RKO (cell line): ENCODE measurements at places on chromosomes 4 and X.

GRCh38 chr4:88765729-88766128 lies 68.1 kb upstream of the NAP1L5 start:
- peak; percentile 79 for DNase-seq

DNA sequence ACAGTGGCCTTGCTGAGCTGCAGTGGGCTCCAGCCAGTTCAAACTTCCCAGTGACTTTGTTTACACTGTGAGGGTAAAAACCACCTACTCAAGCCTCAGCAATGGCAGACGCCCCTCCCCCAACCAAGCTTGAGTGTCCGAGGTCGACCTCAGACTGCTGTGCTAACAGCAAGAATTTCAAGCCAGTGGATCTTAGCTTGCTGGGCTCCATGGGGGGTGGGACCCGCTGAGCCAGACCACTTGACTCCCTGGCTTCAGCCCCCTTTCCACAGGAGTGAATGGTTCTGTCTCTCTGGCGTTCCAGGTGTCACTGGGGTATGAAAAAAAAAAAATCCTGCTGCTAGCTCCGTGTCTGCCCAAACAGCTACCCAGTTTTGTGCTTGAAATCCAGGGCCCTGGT lies 168.9 kb upstream of the INTU start:
- no peak for DNase-seq

DNA sequence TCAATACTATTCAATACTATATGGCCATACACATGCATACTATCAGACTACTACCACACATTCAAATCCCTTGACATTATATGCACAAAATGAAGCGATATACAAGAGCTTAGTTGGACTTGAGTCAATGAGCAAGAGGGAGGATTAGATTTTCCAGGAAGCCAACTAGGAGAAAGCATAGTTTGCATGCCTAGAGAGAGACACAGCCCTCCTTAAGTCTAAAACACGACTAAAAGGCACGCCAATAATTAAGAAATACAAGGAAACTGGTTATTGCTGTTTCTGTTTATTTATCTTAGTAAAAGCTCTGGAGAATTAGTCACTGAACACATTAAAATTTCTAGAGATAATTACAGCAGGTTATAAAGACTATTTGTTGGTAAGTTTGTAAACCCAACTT lies 21.8 kb downstream of the MBNL3 start:
- no peak for DNase-seq

GRCh38 chrX:116236666-116237065 lies 66.1 kb downstream of the AGTR2 start:
- DNase-seq: no peak

DNA sequence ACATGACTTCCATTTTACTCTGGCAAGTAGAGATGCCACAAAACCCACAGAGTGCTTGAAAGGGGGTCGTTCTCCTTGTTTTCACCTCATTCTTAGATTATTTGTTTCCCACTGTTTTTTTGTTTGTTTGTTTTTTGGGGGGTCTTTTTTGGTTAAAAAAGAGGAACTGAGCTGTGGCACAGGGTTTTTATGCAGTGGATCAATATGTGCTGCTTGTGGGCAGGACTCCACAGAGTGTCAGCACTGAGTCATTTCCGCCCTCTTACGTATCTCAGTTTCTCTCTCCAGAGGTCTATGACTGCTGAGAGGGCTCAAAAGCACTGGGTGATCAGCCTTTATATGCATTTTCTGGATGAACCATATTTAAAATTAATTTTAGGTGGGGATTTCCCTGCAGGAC lies 268.1 kb upstream of the GRID2 start:
- DNase-seq: no peak

- no peak for DNase-seq
Measured at GRCh38 chrX:125850693-125851092, 315.4 kb downstream of the DCAF12L2 start.

- DNase-seq: no peak
Measured at GRCh38 chr4:68953056-68953596, 1.5 kb upstream of the UGT2A3 start.

DNA sequence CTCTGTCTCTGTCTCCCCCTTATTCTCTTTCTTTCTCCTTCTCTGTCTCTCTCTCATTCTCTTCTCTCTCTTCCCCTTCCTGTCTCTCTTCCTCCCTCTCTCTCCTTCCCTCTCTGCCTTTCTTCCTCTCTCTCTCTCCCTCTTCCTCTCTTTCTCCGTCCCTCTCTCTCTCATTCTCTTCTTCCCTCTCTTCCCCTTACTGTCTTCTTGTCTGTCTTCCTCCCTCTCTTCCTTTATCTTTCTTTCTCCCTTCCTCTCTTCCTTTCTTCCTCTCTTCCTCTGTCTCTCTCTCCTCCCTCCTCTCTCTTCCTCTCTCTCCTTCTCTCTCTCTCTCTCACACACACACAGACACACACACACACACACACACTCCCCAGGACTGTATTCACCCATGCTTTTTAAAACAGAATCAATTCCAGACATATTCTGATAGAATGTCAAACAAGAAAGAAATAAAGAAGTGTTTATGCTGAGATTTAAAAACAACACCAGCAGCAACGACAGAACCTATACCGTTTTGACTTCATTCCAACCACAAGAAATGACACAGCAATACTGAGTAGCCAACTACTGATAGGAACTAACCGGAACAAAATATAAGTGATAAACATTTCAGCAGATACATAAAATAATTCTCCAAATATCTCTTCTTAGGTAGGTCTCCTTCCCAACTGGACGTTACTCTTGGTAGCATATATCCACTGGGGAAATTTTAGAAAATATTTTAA lies 296.7 kb downstream of the ASMT start:
- no peak for DNase-seq

DNA sequence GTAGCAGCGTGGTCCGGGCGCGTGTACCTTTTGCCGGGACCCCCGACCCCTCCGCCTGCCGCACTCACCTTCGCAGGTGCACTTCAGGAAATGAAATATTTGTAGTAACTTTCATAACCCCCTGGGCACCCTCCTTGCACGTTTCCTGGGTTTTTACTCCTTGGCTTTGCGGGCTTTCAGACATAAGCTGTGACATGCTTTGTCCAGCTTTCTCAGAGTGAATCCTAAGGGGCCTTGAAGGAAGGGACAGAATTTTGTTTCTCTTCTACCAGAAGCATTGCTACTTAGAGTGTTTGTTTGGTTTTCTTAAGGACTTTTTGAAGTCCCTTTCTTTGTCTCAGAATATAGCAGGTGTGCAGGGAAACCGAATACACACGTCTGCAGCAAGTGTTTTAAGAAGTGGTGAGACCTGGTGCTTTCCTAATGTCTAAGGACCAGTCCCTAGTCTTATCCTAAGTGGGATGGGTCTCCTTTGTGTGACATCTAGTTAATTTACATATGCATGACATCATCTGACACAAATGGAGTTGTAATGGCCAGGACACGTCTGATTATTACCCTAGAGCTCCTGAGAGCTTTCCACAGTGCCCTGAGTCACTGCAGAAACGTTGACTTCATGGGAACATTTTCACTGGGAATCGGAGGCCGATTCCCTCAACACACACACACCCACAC lies 1.3 kb downstream of the FAM149A start:
- peak; percentile 22 for DNase-seq

DNA sequence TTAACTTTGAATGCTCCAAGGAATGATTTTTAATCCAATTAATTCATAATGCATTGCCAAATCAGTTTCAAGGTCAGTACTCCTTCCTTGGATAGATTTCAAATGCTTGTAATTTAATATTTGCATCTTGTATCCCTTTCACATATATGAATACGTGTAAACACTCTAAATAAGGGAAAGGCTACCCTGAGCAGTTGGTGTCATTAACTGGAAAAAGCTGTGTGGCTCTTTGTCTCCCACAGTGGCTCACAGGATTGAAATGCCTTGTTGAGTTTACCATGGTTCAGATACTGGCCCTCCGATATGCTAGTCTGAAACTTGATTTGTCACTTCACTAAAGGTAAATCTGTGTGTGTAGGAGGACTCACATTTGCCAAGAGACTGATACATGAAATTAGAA lies 16.7 kb upstream of the ACOT9 start:
- no peak for DNase-seq

GRCh38 chr4:24195991-24196736 lies 306.3 kb upstream of the PPARGC1A start:
- DNase-seq: no peak

DNA sequence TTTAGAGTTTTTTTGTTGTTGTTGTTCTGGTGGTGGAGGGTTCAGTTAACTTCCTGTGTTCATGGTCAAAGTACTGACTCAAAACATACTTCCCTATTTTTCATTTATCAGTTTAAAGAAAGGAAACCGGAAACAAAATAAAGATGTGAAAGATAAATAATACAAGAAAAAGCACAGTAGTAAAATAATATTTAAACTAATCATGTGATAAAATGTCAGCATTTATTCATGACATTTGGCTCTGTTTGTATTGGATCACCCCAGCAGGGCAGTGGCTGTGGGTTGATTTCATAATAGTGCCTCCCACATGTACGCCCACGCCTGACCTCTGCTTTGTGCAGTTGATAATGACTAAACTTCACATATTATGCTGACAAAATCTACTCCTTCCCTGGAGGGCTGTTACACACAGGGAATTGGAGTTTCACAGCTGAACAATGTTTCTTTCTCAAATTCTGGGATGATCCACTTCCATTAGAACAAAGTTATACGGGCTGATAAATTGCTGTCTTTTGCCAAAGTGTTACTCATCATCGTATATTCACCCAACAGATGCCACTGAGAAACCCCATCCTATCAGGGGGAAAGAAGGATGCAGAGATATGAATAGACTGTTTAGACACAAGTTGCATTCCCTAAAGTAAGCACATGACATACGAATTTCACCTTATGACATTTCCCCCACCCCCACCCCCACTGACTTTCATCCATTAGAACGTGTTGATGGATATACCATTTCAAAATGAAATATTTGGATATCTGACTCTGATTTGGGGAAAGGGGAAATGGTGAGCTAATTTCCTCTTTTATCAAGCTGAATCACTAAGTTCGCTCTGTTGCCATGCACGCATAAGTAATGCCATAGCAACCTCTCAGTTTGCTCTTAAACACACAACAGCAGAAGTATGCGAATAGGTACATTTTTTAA lies 48.3 kb downstream of the AMELX start:
- DNase-seq: peak; percentile 20

- peak; percentile 64 for DNase-seq
Measured at GRCh38 chr4:138035781-138036258, 206.3 kb downstream of the SLC7A11 start.

- DNase-seq: peak; percentile 18
Measured at GRCh38 chr4:74267998-74268606, 40.2 kb upstream of the EPGN start.

GRCh38 chr4:41215155-41215554 lies 813 bp upstream of the APBB2 start:
- peak; percentile 9 for DNase-seq

- DNase-seq: peak; percentile 79
Measured at GRCh38 chr4:103996637-103997036, 276.9 kb upstream of the TACR3 start.

GRCh38 chr4:125838202-125838601 lies 523.4 kb downstream of the FAT4 start:
- DNase-seq: no peak

DNA sequence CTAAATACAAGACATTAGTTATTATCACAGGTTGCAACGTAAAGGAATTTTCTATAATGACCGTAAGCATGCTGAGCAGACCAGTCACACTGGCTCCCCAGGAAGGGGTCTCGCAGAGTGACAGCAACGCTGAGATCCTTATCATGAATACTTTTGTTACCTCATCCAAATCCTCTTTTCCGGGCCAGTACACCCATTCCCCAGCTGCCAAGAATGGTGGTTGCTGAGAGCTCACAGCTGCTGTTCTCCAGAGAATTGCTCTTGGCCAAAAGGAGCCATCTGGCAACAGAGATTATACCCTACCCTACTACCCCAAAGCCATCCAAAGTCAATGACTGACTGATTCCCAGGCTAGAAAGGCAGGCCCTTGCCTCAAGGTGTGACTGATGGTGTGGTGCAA lies 91.6 kb downstream of the FUNDC1 start:
- DNase-seq: no peak

- peak; percentile 51 for DNase-seq
Measured at GRCh38 chr4:75289914-75290582, 224.2 kb downstream of the RCHY1 start.

GRCh38 chr4:236028-236427 lies 69.2 kb downstream of the ZNF732 start:
- DNase-seq: peak; percentile 65

DNA sequence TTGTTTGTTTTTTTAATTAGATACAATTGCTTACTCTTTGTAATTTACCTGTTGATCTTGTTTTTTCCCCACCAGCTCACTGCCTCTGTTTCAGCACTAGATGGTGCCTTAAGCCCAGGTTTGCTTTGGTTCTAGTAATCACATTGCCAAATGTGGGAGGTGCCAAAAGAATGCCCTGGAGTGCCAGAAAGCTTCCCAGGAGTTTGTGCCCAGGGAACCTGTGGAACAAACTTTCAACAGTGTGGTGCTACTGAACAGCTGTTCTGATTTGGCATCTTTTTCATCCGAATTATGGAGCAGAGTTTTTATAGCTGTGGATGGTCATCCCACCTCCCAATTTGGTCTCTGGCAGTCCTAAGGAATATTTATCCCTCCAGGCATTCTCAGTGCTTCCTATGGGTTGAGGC lies 1000.7 kb downstream of the STIM2 start:
- DNase-seq: peak; percentile 72
